T-helper 17 cell (primary cell): ENCODE measurements at places on chromosomes 2 and 18. TPM values are rescaled to one million over a fixed set of nuclear protein-coding genes. Genes with fewer than 3 reads are reported as not detected.

DNA sequence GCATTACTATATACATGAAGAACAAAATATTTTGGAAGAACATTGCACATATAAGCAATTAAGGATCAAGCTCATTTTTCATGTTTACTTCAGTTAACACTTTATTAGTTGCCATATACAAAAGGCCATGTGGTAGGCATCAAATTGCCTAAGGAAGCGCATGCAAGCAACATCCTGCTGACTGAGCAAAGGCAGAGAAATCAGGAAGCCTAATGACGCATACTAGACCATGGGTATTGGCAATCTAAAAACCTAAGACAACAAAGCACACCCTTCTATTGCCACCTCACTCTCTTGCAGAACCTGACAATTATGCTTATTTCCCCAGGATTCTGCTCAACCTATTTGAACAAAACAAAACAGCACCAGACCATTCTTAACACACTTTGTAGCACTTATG lies 171.9 kb downstream of the STK39 start:
- no peak for DNase-seq
- H3K27ac ChIP-seq, result no peak overlapping the region
- H3K36me3 ChIP-seq, result peaks cover 11% of the 10 kb centered on the region
- peaks cover 5% of the 10 kb centered on the region for H3K4me1 ChIP-seq

RUFY4 gene
- total RNA-seq, result not detected

SIGLEC15 gene
- not detected for total RNA-seq

SH3BP4 gene
- total RNA-seq, result 0.94 TPM

GRCh38 chr2:219350710-219351221 lies 18.2 kb upstream of the RESP18 start:
- peaks cover 8% of the 10 kb centered on the region for H3K36me3 ChIP-seq
- peaks cover 83% of the 10 kb centered on the region for H3K27me3 ChIP-seq
- H3K4me1 ChIP-seq, result no peaks in the 10 kb centered on the region
- H3K27ac ChIP-seq, result no peak overlapping the region

DNA sequence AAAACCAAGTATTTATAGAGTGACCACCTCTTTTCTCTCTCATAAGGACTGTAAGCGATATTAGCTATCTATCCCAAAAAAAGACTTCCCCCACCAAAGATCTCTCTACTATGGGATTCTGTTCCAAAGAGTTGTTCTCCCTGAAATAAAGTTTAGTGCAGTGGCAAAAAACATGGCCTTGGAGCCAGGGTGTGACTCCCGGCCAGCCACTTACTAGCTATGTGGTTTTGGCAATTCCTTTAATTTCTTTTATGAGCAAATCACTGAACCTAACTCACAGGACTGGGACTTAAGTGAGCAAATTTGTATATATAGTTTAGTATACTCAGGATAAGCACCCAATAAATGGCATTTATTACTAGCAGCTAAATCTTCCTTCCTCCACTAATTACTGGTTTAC lies 42.6 kb downstream of the SESTD1 start:
- no peak overlapping the region for H3K27ac ChIP-seq
- no peak overlapping the region for H3K4me3 ChIP-seq
- H3K27me3 ChIP-seq, result no peaks in the 10 kb centered on the region
- DNase-seq, result no peak

HTR2B gene
- total RNA-seq, result not detected

GRCh38 chr2:151381266-151381665 lies 23.9 kb downstream of the TNFAIP6 start:
- H3K36me3 ChIP-seq, result no peaks in the 10 kb centered on the region
- no peak overlapping the region for H3K4me3 ChIP-seq
- H3K27me3 ChIP-seq, result no peaks in the 10 kb centered on the region
- DNase-seq, result no peak
- H3K27ac ChIP-seq, result no peak overlapping the region

DNA sequence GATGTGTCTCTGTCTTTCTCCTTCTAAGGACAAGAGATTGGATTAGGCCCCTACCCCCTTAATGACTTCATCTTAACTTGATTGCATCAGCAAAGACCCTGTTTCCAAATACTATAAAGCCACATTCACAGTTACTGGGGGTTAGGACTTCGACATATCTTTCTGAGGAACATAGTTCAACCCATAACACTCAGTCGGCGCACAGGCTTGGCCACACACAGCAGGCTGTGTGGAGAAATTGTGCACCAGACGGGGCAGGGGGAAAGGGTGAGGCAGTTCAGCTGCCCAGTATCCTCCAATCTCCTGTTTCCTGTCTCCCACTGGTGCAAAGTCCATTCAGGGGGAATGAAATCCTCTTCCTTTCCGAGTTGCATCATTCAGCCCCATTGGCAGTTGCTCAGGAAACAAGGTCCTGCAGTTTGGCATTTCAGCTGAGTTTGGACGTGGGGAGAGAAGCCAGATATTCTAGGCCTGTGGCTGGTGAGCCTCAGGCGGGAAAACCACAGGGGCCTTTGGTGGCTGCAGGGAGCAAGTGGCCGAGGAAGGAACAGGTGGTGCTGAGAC lies 9.4 kb upstream of the RAPGEF4 start:
- H3K27ac ChIP-seq, result no peak overlapping the region
- no peaks in the 10 kb centered on the region for H3K4me1 ChIP-seq
- no peak for DNase-seq
- no peak overlapping the region for H3K4me3 ChIP-seq

DNA sequence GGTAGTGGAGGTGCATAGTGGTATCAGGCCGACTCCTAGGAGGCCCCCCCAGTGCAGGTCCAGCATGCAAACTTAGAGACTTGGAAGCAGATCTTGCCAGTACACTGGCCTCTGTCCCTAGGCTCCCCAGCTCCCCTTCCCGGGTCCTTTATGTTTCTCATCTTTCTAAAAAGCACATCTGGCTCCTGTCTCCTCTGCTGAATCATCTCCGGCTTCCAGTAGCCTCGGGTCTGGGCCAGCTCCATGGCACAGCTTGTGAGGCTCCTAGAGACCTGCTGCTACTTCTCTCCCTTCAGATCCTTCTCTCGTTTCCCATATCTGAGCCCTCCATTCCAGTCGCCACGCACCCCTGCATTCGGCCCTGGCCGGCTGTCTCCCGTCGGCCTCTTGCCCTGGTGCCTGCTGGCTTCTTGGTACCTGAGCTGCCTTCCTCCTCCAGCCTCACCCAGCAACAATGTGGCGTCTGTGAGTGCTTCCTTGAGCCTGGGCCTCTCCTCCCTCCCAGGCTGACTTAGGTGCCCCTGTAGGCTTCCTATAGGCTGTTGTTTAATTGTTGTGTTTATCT lies 6.6 kb downstream of the TRAF3IP1 start:
- H3K4me3 ChIP-seq, result no peak overlapping the region
- H3K27me3 ChIP-seq, result no peaks in the 10 kb centered on the region

OTOS gene
- not detected for total RNA-seq

GRCh38 chr2:198287706-198288105 lies 483.3 kb downstream of the PLCL1 start:
- no peak for DNase-seq
- H3K4me3 ChIP-seq, result no peak overlapping the region
- H3K27me3 ChIP-seq, result peaks cover 67% of the 10 kb centered on the region
- H3K36me3 ChIP-seq, result peaks cover 3% of the 10 kb centered on the region

DNA sequence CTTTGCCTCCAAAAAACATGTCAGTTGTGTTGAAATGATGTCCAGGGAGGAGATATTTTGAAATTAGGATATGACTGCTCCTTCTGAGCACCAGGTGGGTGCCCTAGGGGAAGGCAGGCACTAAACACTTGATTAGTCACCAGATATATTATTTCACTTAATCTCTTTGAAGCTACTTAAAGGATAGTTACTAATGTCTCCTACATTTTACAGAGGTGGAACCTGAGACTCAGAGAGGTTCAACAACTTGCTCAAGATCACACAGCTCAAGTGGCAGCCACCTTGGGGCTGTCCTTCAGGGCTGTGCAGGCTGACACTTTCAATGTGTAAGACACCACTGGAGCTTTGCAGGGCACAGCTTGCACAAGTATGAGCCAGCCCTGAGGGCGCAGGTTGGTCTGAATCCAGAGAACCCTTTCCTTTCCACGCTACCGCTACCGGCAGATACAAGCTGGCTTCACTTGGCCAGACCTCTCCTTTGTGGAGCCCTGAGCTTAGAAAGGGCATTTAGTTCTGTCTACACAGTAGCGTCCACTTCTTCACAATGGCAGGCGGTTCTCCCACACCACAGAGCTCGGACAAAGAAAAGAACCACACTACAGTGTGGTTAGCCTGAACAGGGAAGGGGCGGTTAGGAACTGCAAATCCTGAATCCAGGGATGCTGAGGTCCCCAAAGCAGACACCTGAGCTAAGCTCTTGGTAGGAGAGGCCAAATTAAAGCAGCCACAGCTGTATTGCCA lies 16.4 kb downstream of the ALPK2 start:
- H3K4me3 ChIP-seq, result no peak overlapping the region
- peaks cover 3% of the 10 kb centered on the region for H3K36me3 ChIP-seq
- no peak for DNase-seq
- H3K27me3 ChIP-seq, result no peaks in the 10 kb centered on the region

STPG4 gene
- not detected for total RNA-seq

DNA sequence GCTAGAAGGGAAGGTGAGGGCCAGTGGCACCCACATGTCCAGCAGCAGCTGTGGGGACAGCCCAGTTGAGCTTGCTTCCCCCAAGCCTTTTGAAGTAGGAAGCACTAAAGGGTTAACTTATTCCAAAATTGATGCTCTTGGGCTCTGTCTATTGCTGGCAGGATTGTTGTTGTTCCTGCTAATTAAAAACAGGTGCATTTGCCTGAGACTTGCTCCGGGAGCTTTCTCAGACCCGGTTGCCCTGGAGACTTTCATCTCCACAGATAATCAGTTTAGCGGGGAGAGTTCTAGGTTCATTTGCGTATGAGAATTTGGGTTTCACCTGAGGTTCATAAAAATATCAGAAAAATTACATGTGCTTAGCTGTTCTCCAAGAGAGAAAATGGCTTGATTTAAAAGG lies 277.3 kb downstream of the LRATD1 start:
- peaks cover 16% of the 10 kb centered on the region for H3K27me3 ChIP-seq
- DNase-seq, result no peak
- H3K36me3 ChIP-seq, result no peaks in the 10 kb centered on the region
- H3K27ac ChIP-seq, result no peak overlapping the region

GRCh38 chr2:186653511-186653910 lies 40.3 kb upstream of the FAM171B start:
- peaks cover 5% of the 10 kb centered on the region for H3K4me1 ChIP-seq
- H3K36me3 ChIP-seq, result peaks cover 7% of the 10 kb centered on the region
- no peaks in the 10 kb centered on the region for H3K27me3 ChIP-seq
- DNase-seq, result no peak
- H3K27ac ChIP-seq, result no peak overlapping the region
